ENCODE measurements at places on chromosomes 6 and 20.

DNA sequence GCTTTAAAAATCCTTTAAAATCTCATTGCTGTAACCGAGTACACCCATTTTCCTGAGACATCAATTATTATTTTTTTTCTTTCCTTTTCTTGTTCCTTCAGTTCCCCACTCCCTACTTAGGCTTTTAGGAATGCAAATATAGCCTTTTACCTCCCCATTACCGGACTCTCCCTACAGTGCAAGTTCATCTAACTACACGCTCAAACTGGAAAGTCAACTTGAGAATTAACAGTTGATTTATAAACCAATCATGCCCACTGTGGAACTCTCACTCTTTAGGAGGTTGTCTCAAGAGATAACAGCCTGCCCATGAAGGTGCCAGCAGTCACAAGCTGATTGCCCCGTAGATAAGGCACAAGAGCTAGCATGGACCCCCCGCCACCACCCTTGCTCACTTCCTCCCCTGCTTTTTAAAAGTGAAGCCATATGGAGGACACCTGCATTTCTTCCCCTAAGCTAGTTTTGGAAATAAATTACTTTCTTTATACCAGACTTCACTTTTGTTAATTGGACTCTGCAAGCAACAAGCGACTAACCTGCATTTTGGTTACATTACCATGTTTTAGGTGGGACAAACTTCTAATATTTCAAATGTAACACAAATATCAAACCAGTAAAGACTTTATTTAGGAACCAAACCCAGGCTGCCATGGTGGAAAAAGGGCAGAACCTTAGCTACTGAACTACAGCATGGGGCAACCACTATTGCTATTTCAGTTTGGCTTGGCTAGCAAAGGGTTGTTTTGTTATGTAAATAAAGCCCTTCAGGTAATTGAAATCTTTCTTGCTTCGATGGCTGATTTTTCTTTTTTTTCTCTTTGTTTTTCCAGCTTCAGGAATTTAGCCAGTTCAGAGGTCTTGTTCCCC is 34.9 kb downstream of the UBD start:
- DNase-seq = no peak

DNA sequence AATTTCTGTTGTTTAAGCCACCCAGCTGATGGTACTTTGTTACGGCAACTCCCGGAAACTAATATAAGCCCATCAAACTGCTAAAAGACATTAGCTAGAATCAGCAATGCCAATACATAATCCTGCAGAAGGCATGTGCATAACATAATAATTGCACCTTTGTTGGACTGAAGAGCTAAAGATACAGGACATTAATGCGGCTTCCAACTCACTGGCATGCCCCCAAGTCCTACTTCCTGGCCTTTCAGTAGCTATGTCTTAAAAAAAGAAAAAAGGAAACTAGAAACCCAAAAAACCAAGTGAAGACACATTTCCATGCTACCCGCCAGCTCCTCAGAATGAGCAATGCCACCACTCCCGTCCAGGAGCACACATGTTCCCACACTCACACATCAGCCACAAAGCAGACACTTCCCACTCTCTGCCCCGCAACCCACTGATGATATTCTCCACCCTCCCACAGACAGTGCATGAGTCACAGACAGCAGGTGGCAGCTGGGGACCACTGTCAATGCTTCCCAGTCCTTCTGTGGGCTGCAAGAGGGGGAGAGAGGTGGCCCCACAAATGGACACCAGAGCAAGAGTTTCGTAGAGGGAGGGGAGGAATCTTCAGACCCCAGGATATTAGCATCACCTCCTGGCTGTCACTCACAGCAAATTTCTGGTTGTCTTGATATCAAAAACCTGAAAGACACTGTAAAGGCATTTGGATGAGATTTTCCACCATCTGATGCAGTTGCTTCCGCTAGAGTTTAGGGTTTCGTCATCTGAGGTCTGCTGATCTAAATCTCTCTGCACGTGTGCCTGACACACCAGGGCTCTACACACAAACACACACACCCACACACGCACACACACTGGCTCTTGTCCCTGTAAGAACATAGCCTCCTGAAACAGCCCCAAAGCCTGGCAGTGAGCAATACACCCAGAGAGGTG is 32.8 kb downstream of the GFOD1 start:
- no peak for DNase-seq

DNA sequence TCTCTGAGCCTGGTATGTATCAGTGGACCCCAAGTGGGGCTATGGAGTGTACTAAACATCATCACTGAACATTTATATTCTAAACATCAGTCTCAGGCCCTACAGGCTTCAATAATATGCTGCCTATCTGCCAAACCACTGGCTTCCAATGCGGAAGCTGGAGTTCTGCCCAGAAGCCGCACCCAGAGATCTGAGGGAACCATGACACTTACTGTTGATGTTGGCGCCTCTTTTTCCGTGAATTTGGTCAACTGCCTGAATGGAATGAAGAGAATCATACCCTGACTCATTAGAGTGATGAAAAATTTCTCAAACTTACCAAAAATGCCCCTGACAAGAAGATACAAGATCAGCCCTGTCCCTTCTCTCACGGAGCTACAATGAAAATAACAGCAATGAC is 66.2 kb downstream of the SLC22A23 start:
- no peak for DNase-seq

GRCh38 chr6:43993881-43994523 is 133.2 kb downstream of the MRPL14 start:
- no peak for DNase-seq

DNA sequence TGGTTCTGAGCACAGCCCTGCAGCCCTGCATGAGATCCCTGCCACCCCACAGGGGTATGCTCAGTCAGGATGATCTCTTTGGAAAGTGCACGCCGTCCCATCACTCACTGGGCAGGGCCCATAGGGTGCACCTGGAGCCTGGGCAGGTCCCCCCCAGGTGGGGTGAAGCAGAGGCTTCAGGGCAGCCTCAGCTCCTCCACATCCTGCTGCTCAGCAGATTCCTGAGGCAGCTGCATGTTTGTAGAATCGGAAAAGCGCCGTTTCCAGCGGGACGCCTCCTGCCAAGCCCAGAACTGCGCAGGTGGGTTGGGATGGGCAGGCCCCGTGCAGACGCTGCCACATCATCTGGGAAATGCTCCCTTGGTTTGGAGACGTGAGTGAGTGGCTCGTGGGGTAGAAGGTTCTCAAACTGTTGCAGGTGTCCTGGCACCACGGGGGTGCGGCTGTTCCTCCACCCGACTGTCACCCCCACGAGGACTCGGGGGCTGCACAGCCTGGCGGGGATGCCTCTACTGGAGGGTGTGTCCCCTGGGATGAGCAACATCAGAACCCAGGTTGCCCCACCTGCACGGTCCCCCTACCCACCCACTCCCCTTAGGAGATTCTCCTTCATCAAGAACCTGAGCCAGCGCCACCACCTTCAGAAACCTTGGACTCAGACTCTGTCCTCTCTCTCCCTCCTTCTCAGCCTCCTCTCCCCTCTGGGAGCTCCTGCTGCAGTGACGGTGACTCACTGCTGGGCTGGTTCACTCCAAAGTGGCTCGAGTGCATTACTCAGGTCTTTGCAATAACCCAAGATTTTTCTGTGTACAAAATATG is 334.1 kb downstream of the TAF4 start:
- DNase-seq = no peak

DNA sequence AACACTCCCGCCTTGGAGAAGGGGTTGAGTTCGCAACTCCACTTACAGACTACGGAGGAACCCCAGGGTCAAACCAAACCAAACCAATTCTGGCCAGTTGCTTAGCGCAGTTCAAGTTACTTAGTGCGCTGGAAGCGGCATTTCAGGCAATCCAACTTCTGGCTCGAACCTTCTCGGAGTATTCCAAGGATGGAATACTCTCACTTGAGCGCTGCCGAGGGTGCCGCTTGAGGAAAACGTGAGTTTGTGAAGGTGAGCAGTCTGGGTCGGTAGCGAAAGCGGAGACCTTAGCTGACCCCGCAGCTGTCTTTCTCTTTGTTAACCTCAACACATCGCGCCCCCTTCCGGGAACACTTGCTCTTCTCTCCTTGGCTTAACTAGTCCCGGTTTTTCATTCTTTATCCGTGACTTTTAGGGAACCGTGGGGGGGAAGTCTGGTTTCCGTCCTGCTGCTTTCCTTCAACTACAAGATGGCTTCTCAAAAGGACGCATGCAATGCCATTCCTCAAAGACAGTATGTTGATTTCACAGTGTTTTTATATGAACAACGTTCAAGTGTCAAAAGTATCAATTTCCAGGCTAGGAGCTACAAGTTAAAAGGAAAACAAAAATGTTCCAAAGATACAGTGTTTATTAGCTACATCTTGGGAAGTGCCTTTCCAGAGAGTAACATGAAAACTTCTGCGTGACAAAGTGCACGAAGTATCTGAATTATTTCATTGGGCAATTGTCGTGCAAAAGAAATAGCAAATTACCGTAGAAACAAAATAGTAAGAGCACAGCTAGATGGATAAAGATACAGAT is 741 bp upstream of the PNISR start:
- no peak for DNase-seq

GRCh38 chr6:21264288-21265033 is 329.1 kb upstream of the SOX4 start:
- peak; percentile 84 for DNase-seq

DNA sequence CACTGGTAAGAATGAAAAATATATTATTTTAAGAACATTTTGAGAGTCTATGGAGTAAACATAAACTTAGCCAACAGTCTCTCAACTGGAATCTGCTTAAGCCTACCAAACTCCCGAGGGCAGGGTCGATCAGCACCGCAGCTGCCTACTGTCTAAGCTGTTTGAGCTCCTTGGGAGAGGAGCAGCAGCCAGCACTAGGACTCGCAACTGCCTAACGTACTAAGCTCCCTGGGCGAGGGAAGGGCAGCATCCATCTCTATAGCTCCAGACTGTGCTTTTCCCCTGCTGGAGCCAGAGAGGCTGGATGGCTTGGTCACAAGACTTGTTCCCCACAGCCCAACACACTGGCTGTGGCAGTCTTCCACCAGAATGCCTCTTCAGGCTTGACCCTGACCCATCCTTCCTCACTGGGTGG is 96.4 kb downstream of the MOXD1 start:
- DNase-seq = no peak

GRCh38 chr20:34712525-34713192 is 8.5 kb downstream of the TP53INP2 start:
- DNase-seq = no peak

GRCh38 chr20:44758247-44759101 is 12.8 kb downstream of the KCNK15 start:
- DNase-seq = no peak

GRCh38 chr6:37005061-37005810 is at the start of gene FGD2:
FGD2 (plus strand) TSS chr6:37005655; CDS start chr6:37005818, 163 bp downstream.
- DNase-seq = no peak

GRCh38 chr6:108001696-108002231 is 43.8 kb upstream of the SEC63 start:
- no peak for DNase-seq

- DNase-seq = no peak
These were observed 2.5 kb downstream of the CST7 start for GRCh38 chr20:24951536-24952083.

DNA sequence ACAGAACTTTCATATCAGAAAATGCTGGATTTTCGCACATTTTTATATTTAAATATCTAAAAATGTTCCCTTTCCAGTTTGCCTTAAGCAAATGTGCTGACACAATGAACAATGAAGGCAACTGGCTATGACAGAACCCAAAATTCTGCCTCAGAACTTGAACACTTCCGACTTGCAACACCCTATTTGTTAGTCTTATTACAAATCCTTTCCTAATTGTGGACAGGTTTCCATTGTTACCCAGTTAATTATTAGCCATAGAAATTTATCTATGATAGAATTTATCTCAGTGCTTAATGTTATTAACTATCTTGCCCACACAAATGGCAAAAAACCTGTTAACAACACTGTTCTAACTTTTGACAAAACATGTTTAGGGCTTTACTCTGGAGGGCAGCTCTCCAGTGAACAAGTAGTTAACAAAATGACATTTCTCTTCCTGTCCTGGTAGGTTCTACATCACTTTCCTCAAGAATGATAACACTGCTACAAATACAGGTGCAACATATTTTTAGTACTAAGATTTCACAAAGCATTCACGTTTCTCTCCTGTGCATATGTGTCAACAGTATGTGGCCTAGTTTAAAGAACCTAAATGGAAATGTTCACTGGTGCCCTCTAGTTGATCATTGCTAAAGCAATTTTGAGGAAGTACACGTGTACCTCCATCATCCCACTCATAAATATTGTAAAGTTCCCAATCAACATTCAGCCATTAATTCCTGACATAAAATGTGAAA is 58.4 kb downstream of the HIVEP2 start:
- no peak for DNase-seq

Measured in NCI-H187 treated with DMSO at 0.1 percent for 48 hours (cell line).